ENCODE measurements at places on chromosomes 6 and 20. TPM values are rescaled to one million over a fixed set of nuclear protein-coding genes. Genes with fewer than 3 reads are reported as not detected.

The GPX5 gene
- total RNA-seq, result 0.30 TPM

The BMP5 gene
- total RNA-seq, result 112 TPM

The KIAA0408 gene
- total RNA-seq, result 0.27 TPM

The TMEM151B gene
- 0.39 TPM for total RNA-seq

The BPIFB4 gene
- total RNA-seq, result not detected

DNA sequence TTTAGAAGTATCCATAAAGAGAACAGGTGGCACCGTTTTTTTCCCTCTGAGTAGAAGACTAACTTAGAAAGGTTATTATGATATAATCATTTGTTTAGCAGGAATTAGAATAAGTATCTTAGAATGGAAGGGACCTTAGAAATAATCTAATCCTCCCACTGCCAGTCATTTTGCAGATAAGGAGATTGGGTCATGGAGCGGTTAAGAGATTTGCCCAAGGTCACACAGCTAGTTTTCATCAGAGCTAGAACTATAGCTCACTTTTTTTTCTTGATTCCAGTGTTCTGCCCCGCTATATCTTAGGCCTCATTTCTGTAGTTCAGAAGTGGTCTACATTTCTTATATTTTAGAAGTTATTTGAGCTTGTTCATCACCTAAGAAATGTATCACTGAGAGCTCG is 139.6 kb downstream of the PRL start:
- DNase-seq, result no peak
- peaks cover 4% of the 10 kb centered on the region for H3K4me1 ChIP-seq
- H3K4me3 ChIP-seq, result no peak overlapping the region

- peak within 1 kb of the TSS; percentile 93 for H3K27ac ChIP-seq
- peak; percentile 97 for DNase-seq
- H3K36me3 ChIP-seq, result no peaks in the 10 kb centered on the region
- H3K27me3 ChIP-seq, result peaks cover 16% of the 10 kb centered on the region
Observed at GRCh38 chr20:13638496-13639149, at the start of gene TASP1. Gene TASP1 (minus strand): TSS chr20:13638932. CDS start chr20:13630078, 8,854 bp downstream.

GRCh38 chr20:46563170-46563859 is 12.9 kb upstream of the OCSTAMP start:
- no peaks in the 10 kb centered on the region for H3K36me3 ChIP-seq
- peak overlapping the region; percentile 71 for H3K27ac ChIP-seq
- no peaks in the 10 kb centered on the region for H3K4me1 ChIP-seq
- peak; percentile 12 for DNase-seq
- H3K27me3 ChIP-seq, result no peaks in the 10 kb centered on the region
- no peak overlapping the region for H3K4me3 ChIP-seq

GRCh38 chr6:149863698-149864577 is at the start of gene LRP11:
Gene LRP11 (minus strand): TSS chr6:149864359. CDS start chr6:149864020, 339 bp downstream.
- no peaks in the 10 kb centered on the region for H3K4me1 ChIP-seq
- peak within 1 kb of the TSS; percentile 18 for H3K27ac ChIP-seq
- no peaks in the 10 kb centered on the region for H3K36me3 ChIP-seq
- H3K27me3 ChIP-seq, result peaks cover 13% of the 10 kb centered on the region

- H3K27me3 ChIP-seq, result no peaks in the 10 kb centered on the region
- H3K4me1 ChIP-seq, result no peaks in the 10 kb centered on the region
- H3K36me3 ChIP-seq, result no peaks in the 10 kb centered on the region
- no peak overlapping the region for H3K27ac ChIP-seq
- H3K4me3 ChIP-seq, result no peak overlapping the region
Observed at GRCh38 chr6:158892266-158892665, 73.1 kb upstream of the EZR start.

GRCh38 chr20:58416057-58416456 is 27.0 kb downstream of the VAPB start:
- H3K4me1 ChIP-seq, result no peaks in the 10 kb centered on the region
- no peak overlapping the region for H3K27ac ChIP-seq
- H3K4me3 ChIP-seq, result no peak overlapping the region
- H3K36me3 ChIP-seq, result no peaks in the 10 kb centered on the region

DNA sequence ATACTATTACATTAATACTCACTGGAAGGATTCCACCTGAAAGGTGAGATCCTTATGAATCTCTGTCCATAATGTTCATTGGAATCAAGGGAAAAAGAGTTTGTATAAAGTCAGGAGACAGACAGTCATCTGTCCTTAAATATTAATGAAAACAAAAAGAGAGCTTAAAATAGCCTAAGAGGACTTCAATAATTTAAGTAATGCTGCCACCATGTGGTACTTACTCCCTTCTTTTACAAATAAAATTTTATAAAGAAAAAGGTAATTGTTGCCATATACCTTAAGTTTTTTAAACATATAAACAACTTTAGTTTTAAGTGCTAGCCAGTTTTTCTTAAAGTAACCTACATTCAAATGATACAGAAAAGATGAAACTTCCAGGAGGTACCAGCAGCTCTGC is 5.1 kb downstream of the BLOC1S5 start:
- no peaks in the 10 kb centered on the region for H3K4me1 ChIP-seq
- H3K27ac ChIP-seq, result no peak overlapping the region
- H3K27me3 ChIP-seq, result no peaks in the 10 kb centered on the region
- H3K4me3 ChIP-seq, result no peak overlapping the region
- DNase-seq, result peak; percentile 8
- H3K36me3 ChIP-seq, result peaks cover 6% of the 10 kb centered on the region

- H3K4me3 ChIP-seq, result no peak overlapping the region
- DNase-seq, result peak; percentile 8
- no peaks in the 10 kb centered on the region for H3K36me3 ChIP-seq
- H3K27ac ChIP-seq, result no peak overlapping the region
- no peaks in the 10 kb centered on the region for H3K4me1 ChIP-seq
Observed at GRCh38 chr6:2118136-2118535, 127.3 kb downstream of the GMDS start.

DNA sequence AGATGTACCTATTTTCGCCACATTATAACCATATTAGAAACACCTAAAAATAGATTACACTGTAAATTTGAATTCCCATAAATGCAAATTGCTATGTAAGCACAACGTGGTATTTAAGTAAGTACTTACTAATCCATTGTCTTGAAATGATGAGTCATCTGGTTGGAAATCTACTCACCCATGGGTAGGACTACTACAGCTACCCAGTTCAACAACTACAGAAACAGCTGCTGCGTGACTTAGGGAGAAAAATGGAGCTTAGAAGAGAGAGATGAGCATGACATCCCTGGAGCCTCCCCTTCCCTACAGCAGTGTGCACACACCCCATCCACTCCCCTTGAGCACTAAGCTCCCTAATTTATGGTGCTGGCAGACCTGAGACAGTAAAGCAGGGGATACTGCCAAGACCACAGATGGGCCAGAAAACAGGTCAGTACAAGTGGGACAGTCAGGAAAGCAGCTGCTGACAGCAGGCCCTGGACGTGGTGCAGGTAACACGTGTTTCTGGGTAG is 26.9 kb downstream of the RRAGD start:
- DNase-seq, result peak; percentile 46
- no peaks in the 10 kb centered on the region for H3K27me3 ChIP-seq
- no peaks in the 10 kb centered on the region for H3K4me1 ChIP-seq
- H3K27ac ChIP-seq, result no peak overlapping the region
- H3K36me3 ChIP-seq, result peaks cover 11% of the 10 kb centered on the region

DNA sequence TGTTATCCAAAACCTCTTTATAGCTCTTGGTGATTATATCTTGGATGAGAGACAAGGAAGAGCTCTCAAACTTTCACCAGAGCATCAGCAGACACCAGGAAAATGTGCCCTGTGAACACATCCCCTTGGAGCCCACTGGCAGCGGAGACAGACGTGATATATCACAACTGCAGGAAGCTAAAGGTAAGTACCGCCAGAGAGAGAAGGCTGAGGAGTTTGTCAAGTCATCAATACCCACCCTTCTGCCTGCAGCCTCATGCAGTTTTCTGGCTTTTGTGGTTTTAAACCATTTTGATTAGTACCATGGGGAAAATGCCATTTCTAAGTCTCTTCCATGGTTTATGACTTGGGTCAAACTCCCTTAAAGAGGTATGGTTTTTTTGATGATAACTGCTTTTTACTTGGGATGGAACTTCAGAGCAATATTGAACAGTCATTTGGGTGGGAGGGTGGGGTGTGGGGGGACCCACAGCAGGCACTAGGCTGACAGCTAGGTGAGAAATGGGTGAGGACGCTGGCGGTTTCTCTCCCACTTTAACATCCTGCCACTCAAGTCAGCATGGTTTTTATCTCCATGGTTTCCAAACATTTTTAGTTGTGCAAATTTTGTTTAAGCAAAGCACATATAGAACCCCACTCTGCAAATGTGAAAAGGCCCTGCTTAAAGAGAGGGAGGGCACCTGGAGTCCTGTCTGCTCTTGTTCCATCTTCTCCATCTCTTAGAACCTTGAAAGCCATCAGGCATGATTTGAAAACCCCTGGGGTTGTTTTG is 108.4 kb downstream of the SCML4 start:
- no peak for DNase-seq
- no peak overlapping the region for H3K27ac ChIP-seq
- H3K4me3 ChIP-seq, result no peak overlapping the region
- H3K27me3 ChIP-seq, result peaks cover 5% of the 10 kb centered on the region
